ENCODE measurements at places on chromosomes 16 and 17. TPM values are rescaled to one million over a fixed set of nuclear protein-coding genes. Genes with fewer than 3 reads are reported as not detected.

DNA sequence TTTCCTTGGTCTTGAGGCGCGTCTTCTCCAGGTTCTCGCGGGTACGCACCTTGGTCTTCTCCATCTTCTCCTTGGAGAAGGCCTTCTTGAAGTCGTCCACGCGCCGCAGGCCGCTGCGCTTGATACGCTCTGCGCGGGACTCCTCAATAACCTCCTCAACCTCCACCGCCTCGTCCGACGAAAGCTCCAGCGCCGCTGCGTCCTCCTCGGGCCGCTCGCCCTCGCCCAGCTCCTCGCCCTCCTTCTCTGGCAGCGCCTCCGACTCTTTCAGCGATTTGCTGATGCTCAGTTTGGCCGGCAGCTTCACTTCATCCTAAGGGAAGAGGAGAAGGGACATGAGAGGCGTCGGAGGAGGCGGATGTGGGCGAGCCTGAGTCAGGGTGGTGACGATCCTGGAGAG is 16.8 kb upstream of the STAT3 start:
- no peak for DNase-seq

- DNase-seq: no peak
These were observed 423.1 kb upstream of the DYNLRB2 start for GRCh38 chr16:80117556-80118130.

- DNase-seq: no peak
These were observed 191.7 kb downstream of the PRKCB start for GRCh38 chr16:24027466-24027865.

DNA sequence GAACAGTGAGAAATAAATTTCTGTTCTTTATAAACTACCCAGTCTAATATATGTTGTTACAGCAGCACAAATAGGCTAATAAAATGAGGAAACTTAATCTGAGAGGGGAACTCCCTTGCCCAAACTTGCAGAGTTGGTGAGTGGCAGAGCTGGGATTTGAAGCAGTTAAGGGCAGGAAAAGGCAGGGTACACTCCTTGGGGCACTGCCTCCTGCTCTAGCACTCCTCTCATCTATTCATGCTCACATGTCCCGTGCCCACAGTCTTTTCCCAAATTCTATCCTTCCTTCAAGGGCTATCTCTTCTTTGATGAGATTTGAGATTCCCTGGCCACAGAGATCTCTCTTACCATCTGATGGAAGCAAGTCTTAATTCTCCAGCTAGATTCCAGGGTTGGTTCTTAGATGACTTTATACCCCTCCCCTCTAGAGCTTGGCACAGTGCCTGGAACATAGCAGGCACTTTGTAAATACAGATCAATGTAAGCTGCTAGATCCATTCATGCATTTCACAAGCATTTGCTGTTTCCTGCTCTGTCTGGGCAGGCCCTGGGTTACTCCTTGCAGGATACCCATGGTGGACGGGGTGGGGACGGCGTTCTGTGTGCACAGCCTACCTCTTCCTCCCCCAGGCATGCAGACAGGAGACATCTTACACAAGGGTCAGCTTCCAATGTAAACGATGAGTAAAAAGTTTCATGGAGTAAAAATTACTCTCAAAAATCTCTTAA is 39.2 kb upstream of the ABCC12 start:
- DNase-seq: no peak

DNA sequence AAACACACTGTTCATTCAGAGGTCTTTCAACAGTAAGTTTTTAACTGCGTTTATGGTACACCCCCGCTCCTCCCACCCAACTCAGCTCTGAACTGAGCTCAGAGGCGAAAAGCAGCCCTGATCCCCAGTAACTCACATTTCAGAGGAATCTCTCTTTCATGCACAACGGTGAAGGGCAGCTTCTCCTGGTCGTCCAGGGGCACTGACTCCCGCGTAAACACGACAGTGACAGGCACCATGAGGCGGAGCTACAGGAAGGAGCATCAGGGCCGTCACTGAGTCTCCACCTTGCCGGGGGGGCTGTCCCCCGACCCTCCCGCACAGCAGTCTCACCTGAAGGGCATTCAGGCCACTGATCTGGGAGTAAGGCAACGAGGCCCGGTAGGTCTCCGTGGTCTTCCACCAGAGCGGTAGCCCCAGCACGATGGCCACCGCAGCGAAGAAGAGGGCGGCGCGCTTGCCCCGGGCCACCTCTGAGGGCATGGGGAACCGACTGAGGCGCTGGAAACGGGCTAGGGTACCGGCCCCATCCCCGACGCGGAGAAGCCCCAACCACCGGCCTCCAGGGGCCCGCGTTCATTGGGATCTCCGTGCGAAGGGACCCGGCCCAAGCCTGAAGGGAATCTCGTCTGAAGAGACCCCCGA is 486 bp downstream of the PIGS start:
- peak; percentile 11 for DNase-seq

- DNase-seq: no peak
These were observed 17.2 kb downstream of the ADAM11 start for GRCh38 chr17:44775838-44776621.

GRCh38 chr17:66971264-66971663 is 6.8 kb downstream of the CACNG4 start:
- no peak for DNase-seq

Gene ZNF19
- 8.7 TPM for total RNA-seq

Gene SEPHS2
- 12.3 TPM for total RNA-seq

Measured in occipital lobe (tissue), 3 donors.